CD8-positive, alpha-beta T cell (primary cell): ENCODE measurements at places on chromosomes 16 and 17.

- DNase-seq = no peak
Observed at GRCh38 chr17:50461550-50462132, 7.0 kb downstream of the CHAD start.

- DNase-seq = no peak
Observed at GRCh38 chr16:30006095-30006473, 4.7 kb downstream of the DOC2A start.

DNA sequence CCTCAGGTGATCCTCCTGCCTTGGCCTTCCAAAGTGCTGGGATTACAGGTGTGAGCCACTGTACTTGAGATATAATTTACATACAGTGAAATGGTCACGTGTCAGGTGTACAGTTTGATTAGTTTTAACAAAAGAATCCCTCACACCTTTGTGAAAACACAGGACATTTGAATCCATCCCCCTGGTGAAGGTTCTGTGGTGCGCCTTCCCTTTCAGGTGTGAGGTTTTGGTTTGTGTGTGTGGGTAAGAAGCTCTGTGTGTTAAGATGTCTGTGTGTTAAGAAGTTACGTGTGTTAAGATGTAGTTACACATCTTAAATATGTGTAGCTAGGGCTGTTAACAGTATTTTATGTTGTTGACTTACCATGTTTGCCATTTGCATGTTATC is 4.4 kb downstream of the SEC14L1 start:
- no peak for DNase-seq

DNA sequence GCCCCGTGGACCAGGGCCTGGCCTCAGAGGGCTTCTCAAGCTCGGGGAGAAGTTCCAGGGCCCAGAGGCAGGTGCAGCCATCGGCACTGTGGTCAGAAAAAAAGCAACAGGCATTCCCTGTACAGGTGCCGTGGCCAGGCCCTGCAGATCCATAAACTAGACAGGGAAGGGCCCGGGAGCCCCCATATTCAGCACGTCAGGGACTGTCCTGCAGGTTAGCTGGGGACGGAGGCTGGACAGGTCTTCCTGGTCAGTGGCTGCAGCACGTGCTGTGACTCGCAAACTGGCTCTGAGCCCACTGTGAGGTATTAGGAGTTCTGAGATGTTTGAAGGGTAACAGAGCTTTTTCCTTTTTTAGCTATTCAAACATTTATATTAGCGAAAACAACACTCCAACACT is 15.0 kb upstream of the C16orf95 start:
- no peak for DNase-seq

GRCh38 chr17:19383681-19384470 is 3.1 kb downstream of the MFAP4 start:
- DNase-seq = no peak

GRCh38 chr17:4969047-4969550 is 1.5 kb upstream of the SPAG7 start:
- DNase-seq = no peak

DNA sequence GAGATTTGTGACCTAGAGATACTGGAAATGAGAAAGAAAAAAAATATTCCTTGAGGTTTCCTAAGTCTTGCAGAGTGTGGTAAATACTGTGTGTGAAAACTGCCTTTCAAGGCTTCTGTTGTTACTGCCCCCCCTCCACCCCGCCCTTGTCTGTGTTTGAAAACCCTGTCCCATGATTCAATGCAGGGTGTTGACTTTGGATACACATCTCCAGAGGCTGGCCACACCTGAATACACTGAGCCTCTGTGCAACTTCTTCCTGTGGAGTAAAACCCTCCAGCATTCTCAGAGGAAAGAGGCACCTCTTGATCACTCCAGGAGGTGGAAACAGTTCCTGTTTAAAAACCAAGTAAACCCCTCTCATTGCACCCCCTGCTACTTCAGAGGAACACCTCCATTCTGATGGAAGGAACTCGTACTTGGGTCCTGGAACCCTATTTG is 123.0 kb upstream of the CACNG5 start:
- DNase-seq = no peak

GRCh38 chr16:20851601-20852000 is 45.3 kb downstream of the REXO5 start:
- DNase-seq = no peak

GRCh38 chr17:59506894-59507726 is 58.3 kb upstream of the DHX40 start:
- no peak for DNase-seq

DNA sequence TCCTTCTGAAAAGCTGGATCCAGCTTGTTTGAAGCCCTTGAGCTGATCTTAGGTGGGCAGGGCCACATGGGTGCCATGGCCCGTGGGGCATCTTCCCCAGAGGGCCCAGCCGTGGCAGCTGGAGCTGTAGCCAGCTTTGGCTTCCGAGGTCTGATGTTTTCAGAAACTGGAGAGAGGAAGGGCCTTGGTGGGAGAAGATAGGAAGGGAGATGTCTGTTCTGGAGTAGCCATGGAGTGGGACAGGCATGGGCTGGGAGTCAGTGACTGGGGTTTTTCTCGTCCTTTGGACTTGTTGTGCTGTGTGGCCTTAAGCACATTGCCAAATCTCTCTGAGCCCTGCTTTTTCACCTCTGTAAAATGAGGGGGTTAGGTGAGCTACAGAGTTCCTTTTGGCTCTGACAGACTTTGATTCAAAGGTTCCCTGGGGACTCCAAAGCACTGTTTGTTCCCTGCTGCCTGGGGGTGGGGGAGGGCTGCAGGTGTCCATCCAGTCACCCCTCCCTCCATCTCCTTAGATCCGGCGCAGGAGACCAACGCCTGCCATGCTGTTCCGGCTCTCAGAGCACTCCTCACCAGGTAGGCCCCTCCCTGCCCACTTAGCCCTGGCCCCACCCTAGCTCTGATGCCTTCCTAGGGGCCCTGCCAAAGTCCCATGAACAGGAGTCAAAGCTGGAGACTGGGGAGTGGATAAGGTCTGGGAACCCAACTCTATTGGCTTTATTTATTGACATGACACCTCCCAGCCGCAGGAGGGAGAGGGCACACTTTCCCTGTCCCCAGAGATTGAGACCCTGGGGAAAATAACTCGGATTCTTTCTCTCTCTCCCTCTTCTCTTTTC is 2.1 kb downstream of the PPP1R1B start:
- no peak for DNase-seq

GRCh38 chr17:2393174-2393953 is 7.5 kb downstream of the MNT start:
- DNase-seq = peak; percentile 84

- no peak for DNase-seq
Observed at GRCh38 chr16:81711657-81712319, 67.3 kb upstream of the PLCG2 start.

DNA sequence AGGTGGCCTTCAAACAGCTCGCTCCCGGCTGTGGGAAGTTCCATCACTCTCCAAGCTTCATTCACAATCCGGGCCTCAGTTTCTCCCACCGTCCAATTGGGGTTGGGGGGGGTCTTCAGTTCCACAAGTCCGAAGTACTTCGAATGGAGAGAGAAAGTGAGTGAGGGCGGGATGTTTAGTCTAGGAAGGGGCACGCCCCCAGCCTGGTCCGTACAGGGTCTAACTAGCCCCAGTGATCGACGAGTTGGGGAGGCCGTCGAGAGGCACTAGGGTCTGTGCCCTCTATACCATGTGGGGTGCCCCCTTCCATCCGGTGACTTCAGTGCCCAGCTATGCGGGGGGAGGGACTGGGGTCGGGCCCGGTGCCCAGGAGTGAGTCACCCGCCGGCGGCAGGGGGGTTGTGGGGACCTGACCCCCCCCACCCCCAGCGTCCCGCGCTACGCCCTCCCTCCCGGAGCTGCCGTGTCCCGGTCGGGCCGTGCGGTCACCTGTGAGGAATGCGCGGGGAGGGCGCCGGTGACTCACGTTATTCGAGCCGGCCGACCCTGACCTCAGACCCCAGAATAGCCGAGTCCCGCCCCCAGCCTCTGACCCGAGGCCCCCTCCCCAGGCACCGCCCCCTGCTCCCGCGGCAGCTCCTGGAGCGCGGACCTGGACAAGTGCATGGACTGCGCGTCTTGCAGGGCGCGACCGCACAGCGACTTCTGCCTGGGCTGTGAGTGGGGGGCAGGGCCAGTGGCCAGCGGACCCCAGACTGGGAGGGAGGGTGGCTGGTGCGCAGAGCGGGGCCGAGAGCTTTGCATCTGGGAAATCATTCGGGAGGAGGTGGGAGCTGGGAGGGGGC is 658 bp downstream of the TNFRSF12A start:
- peak; percentile 83 for DNase-seq

GRCh38 chr16:54290833-54291655 is 4.5 kb upstream of the IRX3 start:
- no peak for DNase-seq

- no peak for DNase-seq
Observed at GRCh38 chr16:74226338-74226954, 70.2 kb upstream of the PSMD7 start.

DNA sequence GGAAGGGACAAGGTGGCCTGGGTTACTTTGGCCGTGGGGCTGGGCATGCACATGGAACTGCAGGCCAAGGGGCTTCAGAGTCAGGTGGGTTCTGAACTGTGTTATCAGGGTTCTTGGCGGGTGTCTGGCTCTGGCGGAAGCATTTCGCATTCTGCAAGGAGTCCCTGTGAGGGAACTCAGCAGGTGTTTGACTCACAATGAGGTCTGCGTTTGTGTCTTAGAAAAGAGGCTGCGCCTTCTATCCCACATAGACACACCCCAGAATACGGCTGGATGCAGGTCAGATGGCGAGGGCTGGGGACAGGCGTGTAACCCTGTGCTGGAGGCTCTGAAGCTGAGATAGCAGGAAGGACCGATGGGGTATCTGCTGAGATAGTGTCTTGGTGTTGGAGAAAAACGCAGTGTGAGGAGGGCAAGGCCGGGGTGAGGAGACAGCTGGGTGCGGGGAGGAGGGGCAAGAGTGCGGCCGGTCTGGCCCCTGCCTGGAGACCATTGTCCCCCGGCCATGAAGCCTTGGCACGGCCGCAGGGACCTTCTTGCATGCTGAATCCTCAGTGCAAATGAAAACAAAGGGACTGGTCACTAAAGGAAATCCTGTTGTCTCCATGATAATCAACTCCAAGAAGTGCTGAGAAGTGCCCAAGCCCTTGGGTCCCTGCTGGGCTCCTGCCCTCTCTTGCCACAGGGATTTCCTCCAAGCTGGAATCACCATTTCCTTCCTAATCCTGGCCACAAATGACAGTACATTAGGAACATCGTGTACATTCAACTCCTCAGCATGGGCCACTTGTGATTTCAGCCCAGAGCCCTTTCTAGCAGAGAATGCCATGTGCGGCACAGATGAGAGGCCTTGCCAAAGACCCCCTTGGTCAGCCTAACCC is 22.8 kb upstream of the MTSS2 start:
- no peak for DNase-seq

DNA sequence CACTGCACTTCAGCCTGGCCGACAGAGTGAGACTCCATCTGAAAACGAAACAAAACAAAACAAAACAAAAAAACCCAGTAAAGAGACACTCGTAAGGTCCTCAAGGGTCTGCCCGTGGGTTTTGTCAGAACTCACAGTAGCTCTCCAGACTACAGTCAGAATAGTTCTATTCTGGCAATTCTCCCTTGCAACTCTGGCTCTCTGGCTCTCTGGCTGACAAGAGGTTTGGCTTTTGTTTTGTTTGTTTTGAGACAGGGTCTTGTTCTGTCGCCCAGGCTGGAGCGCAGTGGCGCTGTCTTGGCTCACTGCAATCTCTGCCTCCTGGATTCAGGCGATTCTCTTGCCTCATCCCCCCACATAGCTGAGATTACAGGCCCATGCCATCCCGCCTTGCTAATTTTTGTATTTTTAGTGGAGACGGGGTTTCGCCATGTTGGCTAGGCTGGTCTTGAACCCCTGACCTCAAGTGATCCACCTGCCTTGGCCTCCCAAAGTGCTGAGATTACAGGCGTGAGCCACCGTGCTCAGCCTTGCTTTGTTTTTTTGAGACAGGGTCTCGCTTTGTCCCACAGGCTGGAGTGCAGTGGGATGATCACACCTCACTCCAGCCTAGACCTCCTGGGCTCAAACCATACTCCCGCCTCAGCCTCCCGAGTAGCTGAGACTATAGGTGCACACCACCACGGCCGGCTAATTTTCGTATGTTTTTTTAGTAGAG is 20.5 kb upstream of the CHP2 start:
- DNase-seq = no peak

- no peak for DNase-seq
Observed at GRCh38 chr17:1197379-1197778, 17.6 kb upstream of the ABR start.

GRCh38 chr17:47830396-47831002 is 842 bp downstream of the MRPL10 start:
- DNase-seq = no peak

GRCh38 chr17:13525876-13526275 is 75.9 kb downstream of the HS3ST3A1 start:
- no peak for DNase-seq

GRCh38 chr16:89167425-89167941 is 4.1 kb upstream of the CDH15 start:
- peak; percentile 71 for DNase-seq

DNA sequence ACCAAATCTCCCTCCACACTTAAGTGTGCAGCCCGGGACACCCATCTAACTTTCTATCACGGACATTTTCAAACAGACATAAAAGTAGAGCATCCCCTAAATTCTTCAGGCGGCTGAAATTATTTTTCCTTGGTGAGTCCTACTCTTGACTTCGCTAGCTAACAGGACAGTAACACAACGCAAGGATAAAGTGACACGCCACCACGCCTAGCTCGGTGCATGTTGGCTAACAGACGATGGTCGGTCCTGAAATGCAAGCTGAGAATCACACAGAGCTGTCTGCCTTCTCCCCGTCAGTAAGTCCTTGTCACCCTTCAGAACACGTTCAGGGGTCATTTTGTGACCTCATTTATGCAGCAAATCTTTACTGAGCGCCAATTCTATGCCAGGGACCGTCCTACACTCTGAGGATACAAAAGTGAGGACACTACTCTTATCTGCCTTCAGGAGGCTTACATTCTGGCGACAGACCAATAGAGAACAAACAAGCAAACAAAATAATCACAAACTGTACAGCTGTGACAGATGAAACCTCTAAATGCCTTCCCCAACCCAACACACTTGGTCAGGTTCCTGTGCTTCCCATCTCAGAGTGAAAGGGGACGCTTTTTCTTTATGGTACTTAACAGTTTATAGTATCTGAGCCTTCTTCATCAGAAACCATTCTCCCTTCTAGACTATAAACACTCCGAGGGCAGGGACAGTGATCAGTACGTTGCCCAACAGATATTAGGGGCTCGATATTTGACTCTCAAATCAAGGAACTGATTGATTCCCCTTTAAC is 1.3 kb downstream of the NTAN1 start:
- no peak for DNase-seq

DNA sequence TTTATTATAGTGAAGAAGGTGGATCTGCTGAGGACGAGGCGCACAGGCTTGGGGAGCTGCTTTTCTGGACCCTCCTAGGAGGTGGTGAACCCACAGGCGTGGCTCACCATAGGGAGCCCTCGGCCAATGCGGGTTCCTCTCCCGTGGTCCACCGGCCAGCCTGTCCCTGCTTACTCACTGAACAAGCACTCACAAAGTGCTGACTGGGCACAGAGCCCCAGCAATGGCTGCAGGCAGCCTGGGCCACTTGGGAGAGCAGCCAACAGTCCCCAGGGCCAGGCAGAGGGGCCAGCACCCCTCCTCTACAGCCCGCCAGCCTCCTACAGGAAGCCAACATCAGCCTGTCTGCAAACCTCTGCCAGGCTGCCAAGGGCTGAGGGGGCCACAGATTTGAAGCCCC is 19.1 kb upstream of the NCBP3 start:
- no peak for DNase-seq

GRCh38 chr17:73906896-73907870 is 262.9 kb upstream of the SDK2 start:
- no peak for DNase-seq

- peak; percentile 84 for DNase-seq
Observed at GRCh38 chr17:39755554-39756379, 18.0 kb downstream of the GRB7 start.

GRCh38 chr17:63189082-63189481 is 223.0 kb downstream of the TANC2 start:
- no peak for DNase-seq

GRCh38 chr16:28872952-28873351 is 5.3 kb upstream of the ATP2A1 start:
- no peak for DNase-seq
